ENCODE measurements at places on chromosomes 1 and 21. TPM values are rescaled to one million over a fixed set of nuclear protein-coding genes. Genes with fewer than 3 reads are reported as not detected.

ADGRB2 gene
- total RNA-seq: 13.7 TPM

DNA sequence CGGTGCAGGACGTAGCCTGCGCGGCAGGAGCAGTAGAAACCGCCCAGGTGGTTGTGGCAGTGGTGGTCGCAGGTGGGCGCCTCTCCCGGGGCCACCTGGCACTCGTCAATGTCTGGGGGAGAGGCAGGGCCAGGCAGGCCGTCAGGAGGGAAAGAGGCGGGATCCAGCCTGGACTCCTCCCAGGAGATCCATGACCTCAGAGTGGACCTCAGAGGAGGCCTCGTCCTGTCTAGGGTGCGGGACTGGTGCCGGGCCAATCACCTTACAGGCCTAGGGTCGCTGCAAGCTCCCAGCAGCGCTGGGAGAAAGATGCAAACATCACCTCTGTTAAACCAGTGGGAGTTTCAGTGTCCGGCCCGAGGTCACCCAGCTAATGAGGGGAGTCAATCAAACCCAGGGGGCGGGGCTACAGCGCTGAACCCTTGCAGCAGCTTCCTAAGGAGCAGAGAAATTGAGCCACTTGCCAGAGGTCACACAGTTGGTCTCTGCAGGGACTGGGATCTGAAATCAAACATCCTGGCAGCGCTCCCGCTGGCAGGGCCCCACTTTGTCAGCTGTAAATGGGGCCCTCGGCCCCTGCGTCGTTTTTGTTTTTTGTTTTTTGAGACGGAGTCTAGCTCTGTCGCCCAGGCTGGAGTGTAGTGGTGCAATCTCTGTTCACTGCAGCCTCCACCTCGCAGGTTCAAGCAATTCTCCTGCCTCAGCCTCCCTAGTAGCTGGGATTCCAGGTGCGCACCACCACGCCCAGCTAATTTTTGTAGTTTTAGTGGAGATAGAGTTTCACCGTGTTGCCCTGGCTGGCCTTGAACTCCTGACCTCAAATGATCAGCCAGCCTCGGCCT is 1.4 kb downstream of the MASP2 start:
- no peak for DNase-seq

SUSD4 gene
- total RNA-seq: 11.9 TPM

TMEM51 gene
- 16.6 TPM for total RNA-seq

GRCh38 chr1:231215681-231216385 is 25.2 kb upstream of the GNPAT start:
- DNase-seq: no peak

PLA2G5 gene
- not detected for total RNA-seq
